ENCODE measurements at places on chromosomes 7 and 10.

GRCh38 chr7:55104712-55105433, 86.1 kb downstream of the EGFR start:
- no peak for DNase-seq

DNA sequence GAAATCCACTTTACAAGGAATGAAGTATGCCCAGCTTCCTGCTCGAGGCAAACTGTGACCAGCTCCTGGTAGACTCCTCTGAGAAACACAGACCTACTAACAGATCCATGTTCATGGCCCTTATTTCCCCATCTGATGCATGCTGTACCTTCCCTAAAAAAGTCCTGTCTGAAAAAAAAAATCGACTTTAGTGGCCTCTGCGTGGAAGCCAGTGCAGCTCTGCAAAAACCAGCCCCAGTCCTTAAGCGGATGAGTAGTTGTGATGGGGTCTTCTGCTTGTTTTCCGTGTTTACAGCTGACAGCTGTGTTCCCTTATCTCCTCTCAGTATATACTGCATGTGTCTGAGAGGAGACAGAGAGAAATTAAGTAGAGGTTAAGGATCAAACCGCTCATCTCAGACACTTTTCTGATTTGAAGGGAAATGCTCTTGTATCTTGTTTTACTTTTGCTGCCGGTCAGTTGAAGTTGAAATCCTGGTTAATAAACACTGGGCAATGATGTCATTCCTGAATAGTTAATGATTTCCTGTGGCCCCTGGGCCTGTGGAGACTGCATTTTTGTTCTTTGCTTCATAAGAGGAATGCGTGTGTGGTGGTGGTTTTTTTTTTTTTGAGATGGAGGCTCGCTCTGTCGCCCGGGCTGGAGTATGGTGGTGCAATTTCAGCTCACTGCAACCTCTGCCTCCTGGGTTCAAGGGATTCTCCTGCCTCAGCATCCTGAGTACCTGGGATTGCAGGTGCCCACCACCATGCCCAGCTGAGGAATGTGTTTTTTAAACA, 67.6 kb downstream of the DOCK1 start:
- no peak for DNase-seq

GRCh38 chr10:129135624-129136023, 331.4 kb upstream of the MGMT start:
- DNase-seq: no peak

- no peak for DNase-seq
Measured at GRCh38 chr7:79217468-79217867, 236.0 kb downstream of the MAGI2 start.

DNA sequence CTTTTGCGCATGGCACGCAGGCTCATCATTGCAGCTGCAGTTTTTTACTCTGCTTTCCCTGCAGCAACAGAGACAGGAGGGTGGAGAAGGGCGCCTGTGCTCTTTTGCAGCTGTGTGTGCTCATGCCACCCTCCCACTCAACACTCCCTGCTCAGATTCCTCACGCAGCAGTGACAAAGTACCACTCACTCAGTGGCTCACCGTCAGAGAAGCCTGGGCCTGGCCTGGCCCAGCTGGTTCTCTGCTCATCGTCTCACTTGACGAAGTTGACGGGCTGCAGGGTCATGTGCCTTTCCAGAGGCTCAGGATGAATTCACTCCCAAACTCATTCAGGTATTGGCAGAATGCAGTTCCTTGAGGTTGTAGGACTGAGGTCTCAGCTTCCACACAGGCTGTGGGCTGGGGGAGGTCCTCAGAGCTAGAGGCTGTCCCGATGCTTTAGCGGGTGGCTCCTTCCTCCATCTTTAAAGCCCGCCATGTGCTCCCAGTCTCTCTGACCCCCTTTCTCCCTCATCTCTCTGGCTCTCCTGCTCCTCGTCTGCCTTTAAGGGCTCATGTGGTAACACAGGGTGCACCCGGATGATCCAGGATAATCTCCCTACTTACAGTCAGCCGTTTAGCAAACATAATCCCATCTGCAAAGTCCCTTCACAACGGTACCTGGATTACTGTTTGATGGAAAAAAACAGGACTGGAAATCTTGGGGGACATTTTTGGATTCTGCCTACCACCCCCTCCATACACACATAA, 25.8 kb downstream of the PTPRE start:
- no peak for DNase-seq

DNA sequence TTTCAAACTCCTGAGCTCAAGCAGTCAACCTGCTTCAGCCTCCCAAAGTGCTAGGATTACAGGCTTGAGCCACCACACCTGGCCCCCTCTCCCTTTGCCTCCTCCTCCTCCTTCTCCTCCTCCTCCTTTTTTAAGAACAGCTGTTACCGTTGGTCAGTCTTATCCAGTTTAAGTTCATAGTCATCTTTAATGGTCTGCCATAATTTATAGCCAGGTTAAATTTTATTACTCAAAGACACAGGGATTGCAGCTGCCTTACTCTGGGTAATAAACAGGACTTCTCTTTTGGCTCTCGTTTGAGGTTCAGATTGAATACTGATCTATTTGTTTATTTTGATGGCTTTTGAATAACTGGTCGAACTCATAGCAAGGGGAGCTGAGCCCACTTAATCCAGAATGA, 35.2 kb downstream of the ATOH7 start:
- DNase-seq: no peak

DNA sequence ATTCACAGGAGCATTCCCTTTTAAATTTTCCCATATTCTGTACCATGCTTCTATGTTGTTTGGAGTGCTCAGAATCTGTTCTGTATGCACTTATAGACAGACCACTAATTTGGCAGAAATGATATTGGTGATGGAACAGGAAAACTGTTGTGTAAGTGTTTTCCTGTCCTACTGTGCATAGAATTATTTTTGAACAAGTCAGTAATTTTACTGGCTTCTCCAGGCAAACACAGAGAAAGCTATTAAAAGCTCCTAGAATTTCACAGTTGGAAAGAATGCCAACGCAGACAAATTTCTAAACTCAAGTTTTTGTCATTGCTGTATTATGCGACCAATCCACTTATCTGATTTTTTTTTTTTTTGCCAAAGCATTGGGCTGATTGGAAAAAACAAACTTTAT, 55.7 kb downstream of the ANKMY2 start:
- DNase-seq: no peak

DNA sequence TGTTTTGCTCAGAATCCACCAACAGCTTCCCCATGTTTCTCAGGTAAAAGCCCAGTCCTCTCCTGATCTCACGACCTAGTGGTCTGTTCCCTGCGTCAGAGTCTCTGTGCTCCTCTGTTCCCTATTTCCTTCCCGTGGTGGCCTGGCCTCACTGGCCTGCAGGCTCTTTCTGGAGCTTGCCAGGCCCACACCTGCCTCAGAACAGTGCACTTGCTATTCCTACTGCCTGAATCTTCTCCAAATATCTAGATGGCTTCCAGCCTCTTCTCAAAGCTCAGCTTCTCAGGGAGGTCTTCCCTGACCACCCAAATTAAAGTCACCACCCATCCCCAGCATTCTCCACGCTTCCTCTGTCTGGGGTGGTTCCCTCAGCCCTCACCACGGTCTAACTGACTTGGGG, 165.3 kb downstream of the USP6NL start:
- DNase-seq: peak; percentile 53

- DNase-seq: peak; percentile 35
Measured at GRCh38 chr10:42953684-42954674, 122.9 kb upstream of the RET start.

DNA sequence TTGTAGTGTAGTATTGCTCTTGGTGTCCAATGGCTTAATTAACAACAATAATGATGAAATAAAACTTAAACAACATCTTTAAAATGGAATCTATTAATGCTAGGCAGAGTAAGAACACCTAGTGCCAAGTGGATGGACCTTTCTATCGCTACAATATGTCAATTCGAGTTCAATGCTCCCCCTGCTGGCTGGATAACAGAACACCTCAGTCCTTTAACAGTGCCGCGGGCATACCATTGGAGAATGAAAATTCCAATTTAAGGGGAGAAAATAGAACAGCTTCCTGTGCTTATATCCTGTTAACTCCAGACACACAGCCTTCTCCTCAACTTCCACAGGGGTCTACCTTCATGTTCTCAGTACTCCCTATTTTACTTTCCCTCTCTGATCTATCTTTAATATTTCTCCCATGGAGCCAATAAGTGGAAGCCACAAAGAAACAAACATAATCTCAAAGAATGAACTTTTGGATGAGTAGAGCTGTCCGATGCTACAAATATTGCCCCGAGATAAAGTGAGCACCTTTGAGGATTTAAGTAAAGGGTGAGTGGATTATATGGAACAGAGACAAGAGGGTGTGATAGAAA, 41.4 kb downstream of the COL1A2 start:
- DNase-seq: peak; percentile 61

DNA sequence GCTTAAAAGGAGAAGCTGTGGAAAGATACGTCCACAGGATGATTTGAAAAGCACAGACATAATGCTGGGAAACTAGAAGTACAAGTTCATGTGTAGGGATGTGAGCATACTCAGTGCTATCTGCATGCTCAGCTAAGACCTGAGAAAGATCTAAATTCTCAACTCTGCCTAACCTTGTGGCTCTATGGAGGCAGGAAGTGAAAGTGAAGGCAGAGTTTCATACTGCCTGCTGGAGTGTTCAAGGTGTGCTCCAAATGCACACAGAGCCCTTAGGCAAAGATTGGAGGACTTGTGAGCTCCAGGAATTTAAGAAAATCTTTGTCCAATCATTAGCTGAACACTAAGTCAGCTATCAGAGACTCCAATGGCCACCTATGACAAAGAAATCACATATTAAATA, 190.9 kb downstream of the RNLS start:
- no peak for DNase-seq

DNA sequence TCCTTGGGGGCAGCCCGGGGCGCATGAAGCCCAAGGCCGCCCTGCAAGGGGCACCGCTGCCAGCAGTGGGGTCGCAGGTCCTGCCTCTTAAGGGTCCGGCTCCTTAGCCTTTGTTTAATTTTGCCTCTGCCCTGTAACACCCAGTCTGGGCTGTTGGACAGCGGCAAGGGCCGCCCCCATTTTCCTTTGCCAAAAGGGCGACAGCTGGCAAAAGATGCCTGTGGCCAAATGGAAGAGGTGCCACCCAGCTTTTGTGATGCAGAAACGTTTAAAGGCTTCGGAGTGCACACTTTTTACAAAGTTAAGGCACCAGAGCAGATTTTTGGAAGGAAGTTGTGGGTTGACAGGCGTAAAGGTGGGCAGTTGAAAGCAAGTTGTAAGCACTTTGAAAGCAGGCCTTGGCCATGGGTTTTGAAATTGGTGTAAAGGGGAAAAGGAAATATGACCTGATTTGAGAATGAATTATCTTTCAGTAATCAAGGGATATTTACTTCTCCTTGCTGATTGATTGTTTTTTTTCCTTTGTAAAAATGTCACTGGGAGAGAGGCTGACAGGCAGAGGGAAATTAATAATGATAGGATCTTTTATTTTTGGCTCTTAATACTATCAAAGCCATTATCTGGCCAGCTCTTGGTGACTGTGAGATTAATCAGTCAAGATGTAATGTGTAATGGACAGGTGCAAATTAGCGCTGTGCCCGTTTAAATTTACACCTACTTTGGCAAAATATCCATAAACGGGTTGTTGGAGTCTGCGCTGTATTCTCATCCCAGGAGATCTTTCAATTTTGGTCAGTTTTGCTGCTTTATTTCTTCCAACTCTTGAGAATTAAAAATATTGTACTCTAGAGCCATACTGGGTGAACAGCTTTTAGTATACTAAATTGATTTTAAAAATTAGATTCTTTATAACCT, 1.2 kb downstream of the CASD1 start:
- DNase-seq: peak; percentile 78

DNA sequence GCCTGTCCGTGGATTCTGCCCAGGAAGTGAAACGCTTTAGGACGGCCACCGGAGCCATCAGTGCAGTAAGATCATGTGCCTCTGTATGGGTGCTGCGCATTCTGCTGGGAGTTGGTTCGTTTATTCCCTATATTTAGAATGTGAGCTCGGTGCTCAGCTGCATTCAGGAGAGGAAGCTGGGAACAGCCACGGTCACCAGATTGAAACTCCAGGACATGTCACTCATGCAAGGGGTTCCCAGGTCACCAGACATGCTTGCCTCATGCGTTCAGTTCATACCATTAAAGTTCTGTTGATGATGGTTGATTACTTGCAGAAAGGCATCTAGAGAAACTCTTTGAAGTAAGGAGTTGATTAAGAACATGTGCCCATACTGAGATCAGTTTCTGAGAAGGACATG, 78.1 kb downstream of the TRRAP start:
- DNase-seq: no peak

DNA sequence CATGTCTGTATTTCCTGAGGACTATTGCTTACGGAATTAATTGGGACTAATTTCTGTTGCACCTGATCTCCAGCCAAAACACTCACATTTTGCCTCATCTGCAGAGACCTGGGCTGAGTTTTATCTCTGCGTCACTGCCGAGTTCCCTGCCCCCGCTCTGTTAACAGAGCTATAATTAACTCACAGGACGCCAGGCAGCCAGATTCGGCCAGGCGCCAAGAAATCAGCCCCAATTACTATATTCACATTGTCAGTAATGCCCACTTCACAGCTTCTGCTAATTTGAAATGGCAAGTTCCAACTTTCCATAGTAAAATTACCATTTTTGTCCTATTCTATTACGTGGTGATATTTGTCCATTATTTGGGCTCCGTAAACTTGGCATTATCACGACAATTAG, 130.5 kb downstream of the CUX1 start:
- no peak for DNase-seq

DNA sequence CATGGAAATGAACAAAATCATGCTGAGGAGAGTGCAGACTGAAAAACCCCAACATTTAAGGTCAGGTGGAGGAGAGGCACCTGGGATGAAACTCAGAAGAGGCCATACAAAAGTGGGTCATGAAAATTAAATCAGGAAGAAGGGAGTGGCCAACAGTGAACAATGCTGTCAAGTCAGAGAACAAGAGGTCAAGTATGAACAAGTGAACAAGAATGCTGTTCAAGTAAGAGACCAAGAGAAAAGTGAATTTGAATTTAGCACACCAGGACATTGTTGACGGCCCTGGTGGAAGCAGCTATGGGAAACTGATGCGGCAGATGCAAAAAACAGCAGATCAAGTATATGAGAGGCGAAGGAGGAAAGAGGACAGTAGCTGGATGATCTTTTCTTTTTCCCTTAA, 7.9 kb downstream of the CEP41 start:
- no peak for DNase-seq

DNA sequence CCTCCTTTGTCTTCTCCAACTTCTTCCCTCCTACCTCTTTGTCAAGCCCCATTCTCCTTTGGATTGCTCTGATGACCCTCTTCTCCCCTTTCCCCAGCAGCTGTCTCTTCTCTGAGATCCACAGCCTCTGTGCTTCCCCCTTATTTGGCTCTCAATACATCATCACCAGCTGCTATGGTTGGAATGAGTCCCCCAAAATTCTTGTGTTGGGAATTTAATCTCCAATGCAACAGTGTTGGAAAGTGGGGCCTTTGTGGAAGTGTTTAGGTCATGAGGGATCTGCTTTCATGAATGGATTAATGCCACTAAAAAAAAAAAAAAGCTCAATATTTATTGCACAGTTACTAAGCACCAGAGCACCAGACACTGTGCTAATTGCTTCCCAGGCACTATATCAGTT, 39.2 kb upstream of the FRMD4A start:
- no peak for DNase-seq

- no peak for DNase-seq
Measured at GRCh38 chr7:135334830-135335543, 101.3 kb downstream of the STRA8 start.

GRCh38 chr7:151905766-151906165, 28.9 kb upstream of the PRKAG2 start:
- no peak for DNase-seq

- no peak for DNase-seq
Measured at GRCh38 chr7:100582041-100582579, 3.8 kb downstream of the LRCH4 start.
